CD4-positive, alpha-beta T cell treated with Interleukin-6 at 100 ng/mL for 8 hours (primary cell): ENCODE measurements at places on chromosomes 7 and 10.

DNA sequence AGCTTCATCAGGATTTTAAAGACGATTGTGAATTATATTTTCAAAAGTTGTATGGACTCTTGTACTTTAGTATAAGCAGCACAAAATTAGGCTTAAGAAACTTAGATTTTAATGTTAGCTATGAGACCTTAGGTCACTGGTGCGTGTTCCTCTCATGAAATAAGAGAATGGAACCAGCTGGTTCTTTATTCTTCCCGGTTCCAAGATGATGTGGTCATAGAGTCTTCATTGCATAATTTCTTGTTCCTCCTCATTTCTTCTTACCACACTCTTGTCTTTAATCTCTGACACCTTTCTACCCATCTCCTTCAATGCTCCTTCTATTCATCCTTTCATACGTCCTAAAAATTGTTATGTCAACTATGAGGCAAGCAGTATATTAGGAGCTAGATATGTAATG, 437.2 kb downstream of the AUTS2 start:
- no peak for DNase-seq

DNA sequence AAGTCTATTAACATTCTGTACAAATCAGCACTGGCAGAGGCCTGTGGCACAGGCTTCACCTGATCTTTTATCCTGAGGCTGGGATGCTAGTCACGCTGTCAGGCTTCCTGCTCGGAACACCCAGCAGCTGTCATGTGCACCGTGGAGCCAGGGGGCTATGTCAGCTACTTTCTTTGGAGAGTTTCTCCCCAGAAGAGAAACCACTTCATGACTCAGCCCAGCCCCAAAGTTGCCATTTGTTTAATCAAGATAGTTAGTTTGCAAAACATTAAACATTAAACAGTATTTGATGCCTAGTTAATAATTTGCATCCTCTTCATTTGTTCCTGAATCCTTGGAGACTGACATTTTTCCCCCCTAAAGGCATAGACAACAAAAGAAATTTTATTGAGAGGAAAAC, at the start of gene HABP2:
TSS of gene HABP2 (plus strand) at position 353 of the 400 bp plus-strand sequence. CDS start 69 bp downstream, outside the sequence.
- no peak for DNase-seq

DNA sequence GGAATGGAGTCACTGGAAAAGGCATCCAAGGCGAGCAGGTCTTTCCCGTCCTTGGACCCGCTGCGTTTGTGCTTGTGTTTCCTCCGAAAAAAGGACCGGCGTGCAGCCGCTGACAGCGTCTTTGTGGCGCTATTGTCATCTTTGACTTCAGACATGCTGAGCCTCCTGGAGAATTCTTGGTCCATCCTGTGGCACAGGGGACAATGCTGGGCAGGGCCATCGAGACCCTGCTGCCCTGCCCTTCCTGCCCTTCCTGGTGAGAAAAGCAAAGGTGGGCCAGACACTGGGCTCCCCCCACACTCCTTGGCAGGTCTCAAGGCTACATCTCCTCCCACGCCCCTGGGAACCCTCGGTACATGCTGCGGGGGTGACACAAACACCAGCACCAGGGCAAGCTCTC, 120.9 kb downstream of the DLG5 start:
- DNase-seq = no peak

DNA sequence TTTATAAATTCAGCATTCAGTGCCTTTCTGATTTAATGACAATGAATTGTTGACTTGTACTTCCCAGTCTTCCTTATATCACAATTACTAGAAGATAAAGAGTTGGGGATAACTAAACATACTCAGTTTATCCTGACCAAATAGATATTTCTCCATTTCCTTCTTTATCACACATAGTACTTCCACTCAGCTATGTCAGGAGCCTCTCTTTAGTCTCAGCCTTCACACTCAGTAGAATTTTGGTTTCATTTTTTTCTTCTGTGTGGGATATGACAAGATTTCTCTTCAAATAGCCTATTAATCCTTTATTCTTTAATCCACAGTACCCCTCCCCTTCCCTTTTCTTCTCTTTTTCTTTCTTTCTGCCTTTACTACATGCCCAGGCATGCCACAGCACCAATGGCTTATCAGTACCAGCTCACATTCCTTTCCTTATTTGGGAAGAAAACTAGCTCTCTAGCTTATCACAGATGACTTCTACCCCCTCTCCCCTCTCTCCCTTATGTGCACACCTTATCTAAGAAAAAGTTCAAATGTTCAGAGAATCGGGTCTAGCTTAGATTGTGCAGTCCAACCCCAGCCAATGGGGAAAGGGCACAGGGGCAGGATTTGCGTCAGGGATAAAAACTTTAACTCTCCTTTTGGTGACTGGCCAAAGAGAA, 109.0 kb downstream of the PHF14 start:
- no peak for DNase-seq

GRCh38 chr7:123154231-123154860, 45.4 kb downstream of the SLC13A1 start:
- no peak for DNase-seq

GRCh38 chr7:128794020-128794419, 2.3 kb downstream of the CCDC136 start:
- no peak for DNase-seq

DNA sequence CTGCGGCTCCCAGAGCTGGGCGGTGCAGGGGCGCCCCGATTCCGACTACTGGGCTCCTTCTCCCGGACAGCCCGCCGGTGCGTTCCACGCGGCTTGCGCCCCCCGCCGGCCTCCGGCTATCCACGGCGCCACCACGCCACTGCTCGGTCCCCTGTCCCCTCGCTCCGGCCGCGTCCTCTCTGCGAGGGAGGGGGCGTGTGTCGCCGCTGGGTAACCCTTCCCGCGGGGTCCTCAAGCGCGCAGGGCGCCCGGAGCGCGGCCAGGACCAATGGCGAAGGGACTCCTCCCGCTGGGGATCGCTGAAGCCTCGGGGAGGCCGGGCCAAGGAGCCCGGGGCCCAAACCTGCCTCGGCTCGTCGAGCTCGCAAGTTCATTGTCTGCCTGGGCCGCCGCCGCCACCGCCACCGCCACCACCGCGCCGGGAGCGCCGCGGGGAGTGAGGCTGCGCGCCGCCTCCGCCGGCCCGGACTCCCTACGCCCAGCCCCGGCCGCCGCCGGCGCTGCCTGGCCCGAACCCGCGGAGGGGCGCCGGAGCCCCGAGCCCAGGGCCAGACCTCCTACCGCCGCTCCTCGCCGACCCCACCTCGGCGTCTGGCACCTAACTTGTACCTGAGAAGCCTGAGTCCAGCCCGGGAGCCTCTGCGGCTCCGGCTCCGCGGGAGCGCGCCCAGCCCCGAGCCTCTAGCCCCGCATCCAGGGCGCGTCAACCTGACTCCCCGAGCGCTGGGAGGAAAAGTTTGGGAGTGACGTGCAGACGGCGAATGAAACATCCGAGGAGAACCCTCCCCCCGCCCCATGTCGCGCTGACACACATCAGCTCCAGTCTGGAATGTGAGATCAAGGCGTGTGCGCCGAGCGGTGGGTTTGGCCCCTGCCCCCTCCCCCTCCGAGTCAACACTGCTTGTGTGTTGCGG, at the start of gene CHST15:
TSS of gene CHST15 (minus strand) at position 739 of the 914 bp plus-strand sequence. CDS start 47,386 bp downstream, outside the sequence.
- no peak for DNase-seq

GRCh38 chr10:129800796-129801340, 163.2 kb downstream of the EBF3 start:
- no peak for DNase-seq

GRCh38 chr7:69295977-69296376, 302.3 kb upstream of the AUTS2 start:
- no peak for DNase-seq

DNA sequence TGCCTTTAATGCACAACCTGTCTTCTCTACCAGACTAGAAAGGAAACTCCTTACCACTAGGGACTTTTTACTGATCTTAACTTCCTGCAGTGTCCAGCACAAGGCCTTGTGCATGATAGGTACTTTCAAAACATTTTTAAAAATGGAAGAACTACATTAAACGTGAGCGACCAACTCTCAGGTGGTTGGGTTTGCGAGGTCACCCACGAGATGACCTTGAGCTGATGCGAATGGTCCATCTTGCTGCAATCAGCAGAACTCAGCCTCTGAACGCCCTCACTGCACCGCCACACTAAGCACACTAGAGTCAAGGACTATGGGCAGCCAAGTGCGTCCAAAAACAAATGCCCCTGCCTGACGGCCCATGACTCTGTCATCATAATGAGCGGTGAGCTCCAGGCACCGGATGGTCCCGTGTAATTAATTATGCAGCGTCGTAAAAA, 34.9 kb upstream of the PTF1A start:
- no peak for DNase-seq

GRCh38 chr10:72009425-72010081, 45.4 kb downstream of the CHST3 start:
- DNase-seq = no peak

DNA sequence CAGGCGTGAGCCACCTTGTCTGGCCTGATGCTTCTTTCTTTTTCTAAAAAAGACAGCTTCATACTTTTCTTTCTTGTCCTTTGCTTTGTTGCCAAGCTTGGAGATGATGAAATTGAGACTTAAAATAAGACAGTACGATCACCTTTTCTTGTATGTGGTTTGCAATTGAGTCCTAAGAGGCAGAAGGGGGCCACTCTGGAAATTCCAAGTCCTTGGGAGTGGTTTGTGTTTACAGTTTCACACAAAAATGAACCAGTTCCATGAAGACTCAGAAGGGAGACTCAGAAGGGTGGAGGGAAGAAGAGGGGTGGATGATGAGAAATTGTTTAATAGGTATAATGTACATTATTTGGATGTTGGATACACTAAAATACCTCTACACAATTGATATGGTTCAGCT, 70.7 kb upstream of the TNS3 start:
- no peak for DNase-seq

GRCh38 chr10:63547628-63548360, 26.6 kb downstream of the REEP3 start:
- no peak for DNase-seq

GRCh38 chr7:34121366-34121765, 216.0 kb downstream of the BMPER start:
- no peak for DNase-seq

DNA sequence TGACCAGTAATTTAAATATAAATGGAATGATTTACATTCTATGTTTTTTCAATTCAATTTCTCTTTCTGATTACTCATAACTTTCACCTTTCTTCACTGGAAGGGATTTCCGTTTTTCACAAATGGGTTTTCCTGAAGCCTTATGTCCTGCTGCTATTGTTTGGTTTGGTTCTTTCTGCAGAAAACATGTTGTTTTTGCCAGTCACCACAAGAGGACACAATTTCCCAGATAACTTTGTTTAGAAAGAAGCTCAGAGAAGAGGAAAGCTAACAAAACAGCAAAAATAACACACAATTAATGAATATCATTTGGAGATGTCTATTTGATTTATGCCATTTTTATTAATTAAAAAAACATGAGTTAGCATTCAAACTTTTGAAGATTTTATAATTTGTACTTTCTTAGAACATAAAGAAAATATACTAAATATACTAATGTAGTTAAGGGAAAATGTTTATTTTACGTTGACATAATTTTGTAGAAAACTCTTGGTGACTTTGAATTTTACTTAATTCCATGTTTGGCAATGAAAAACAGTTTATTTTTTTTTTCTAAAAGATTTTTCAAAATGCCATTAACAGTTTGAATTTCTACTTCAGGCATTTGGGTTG, 4.6 kb upstream of the TWIST1 start:
- DNase-seq = no peak

GRCh38 chr7:103504505-103505135, 58.6 kb upstream of the SLC26A5 start:
- DNase-seq = no peak

DNA sequence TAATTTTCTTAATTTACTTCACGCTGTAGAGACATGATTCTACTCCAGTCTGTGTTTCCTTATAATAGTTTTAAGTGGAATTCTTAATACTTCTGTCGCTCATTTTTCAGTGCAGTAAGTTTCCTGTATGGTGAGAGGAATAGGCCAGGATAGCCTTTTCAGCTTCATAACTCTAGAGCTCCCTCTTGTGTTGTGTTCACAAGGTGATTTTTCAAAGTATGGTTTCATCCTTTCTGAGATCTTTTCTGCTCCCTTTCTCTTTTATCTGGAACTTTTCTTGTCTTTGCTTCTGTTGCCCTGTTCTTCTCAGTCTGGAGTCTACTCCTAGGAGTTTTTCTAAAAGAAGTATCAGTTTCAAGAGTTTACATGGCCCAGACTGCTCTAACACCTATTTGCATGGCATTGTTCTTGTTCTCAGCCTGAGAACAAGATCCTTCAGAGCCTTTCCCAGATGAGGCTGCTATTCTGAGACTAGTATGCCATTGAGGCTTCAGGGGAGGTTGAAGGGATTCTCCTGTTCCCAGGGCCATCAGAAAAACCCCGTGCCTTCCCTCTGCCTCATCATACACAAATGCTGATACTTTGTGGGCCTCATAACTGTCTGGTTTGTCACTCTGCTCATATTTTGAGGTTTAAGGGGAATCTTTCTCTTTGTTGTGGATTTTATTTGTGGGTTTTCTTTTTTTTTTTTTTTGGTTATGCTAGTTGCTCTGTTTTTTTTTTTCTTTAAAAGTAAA, 21.8 kb downstream of the NET1 start:
- DNase-seq = peak; percentile 28

DNA sequence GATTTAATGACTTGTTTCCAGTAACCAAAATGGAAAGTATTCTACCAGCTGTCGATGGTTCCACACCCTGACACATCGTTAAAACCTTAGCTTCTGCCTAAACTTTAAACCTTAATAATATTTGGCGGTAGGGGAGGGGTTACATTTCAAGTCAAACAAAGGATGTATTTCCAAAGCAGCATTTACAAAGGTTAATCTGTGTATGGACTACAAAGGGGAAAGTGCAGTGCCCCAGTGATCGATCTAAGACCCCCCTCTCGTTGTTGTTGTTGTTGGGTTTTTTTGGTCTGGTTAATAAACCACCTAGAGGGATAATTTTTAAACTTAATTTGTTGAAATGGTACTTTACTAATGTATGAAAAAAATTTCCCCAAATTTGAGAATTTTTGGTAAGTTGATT, 1.1 kb upstream of the STEAP2 start:
- no peak for DNase-seq

GRCh38 chr7:54811846-54812254, 52.8 kb upstream of the SEC61G start:
- no peak for DNase-seq

GRCh38 chr7:37304921-37305320, 143.7 kb downstream of the ELMO1 start:
- DNase-seq = no peak

DNA sequence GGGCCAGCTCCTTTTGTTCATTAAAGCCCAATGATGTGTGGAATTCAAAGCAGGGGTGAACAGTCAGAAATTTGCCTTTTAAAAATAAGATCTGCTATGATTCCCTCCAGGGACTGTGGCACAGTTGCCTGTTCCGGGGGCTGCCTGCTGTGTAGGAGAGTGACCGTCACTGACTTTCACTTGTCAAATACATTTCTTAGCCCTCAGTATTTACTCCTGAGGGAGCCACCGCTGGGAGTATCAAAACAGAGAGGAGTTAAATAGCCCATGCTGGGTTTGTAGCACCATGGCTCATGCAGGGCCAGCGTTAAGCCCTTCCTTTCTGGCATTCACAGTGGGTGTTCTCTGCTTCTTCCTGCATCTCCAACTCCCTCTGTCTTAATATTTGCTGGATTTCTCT, 897.8 kb downstream of the SORCS3 start:
- no peak for DNase-seq

DNA sequence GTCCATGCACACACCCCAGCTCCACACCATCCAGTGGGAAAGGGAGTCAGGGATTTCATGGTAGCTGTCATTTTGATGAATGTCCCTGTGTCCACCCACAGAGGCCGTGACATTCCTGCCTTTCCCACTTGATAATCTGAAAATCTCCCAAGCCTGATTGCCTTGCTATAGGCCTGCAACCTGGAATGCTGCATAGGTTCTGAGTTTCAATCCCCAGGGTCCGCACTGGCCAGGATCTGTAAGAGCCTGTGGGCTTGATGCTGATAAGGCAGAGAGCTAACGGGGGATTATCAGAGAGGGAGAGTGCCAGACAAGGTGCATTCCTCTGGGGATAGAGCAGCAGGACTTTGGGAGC, 57.5 kb downstream of the RBM20 start:
- DNase-seq = no peak

GRCh38 chr10:28668363-28669226, 8.7 kb upstream of the BAMBI start:
- no peak for DNase-seq
